ENCODE measurements at places on chromosomes 3 and 15.

- DNase-seq: peak; percentile 92
Observed at GRCh38 chr15:75043509-75044257, 20.3 kb downstream of the PPCDC start.

DNA sequence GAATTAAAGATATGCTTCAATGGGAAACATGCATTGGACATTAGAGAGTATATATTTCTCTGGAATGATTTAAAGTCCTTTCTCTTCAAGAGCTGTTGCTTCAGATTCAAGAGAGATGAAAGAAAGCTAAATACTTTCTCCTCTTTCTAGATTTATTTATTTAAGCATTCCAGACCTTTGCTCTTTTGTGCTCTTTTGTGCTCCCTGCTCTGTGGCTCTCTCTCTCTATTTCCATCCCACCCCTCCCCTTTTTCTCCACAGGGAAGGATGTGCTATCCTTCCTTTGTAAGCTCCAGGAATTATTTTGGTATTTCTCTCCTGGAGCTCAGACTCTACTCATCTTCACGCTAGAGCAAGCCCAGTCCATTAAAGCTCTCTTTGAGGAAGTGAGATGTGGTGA lies 871.9 kb upstream of the GBE1 start:
- DNase-seq: no peak

DNA sequence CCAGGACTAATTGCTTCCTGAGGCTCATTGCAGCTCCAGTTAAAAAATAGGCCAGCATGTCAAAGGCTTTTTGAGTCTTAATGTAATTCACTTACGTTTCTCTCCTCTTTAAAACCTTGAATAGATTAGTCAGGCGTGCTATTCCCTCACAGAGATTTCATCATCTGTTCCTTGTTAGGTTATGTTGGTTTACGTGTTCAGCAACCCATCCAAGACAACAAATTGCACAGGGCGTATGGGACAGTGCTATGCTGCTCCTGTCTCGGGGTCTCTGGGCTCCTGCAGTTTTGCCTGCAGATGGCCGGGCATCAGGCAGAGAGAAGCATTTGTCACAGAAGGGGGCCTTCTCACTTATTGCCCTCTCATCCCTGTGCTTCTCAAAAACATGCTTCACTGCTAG lies 117.1 kb downstream of the CHDH start:
- no peak for DNase-seq

- peak; percentile 63 for DNase-seq
Observed at GRCh38 chr3:71955240-71956068, 170.5 kb upstream of the PROK2 start.

- no peak for DNase-seq
Observed at GRCh38 chr15:79400650-79401049, 31.5 kb upstream of the MINAR1 start.

- no peak for DNase-seq
Observed at GRCh38 chr15:98785807-98786621, 137.7 kb downstream of the IGF1R start.

GRCh38 chr3:187695449-187695848 lies 6.9 kb downstream of the RTP2 start:
- DNase-seq: no peak

GRCh38 chr3:139988472-139989156 lies 53.6 kb downstream of the CLSTN2 start:
- no peak for DNase-seq

DNA sequence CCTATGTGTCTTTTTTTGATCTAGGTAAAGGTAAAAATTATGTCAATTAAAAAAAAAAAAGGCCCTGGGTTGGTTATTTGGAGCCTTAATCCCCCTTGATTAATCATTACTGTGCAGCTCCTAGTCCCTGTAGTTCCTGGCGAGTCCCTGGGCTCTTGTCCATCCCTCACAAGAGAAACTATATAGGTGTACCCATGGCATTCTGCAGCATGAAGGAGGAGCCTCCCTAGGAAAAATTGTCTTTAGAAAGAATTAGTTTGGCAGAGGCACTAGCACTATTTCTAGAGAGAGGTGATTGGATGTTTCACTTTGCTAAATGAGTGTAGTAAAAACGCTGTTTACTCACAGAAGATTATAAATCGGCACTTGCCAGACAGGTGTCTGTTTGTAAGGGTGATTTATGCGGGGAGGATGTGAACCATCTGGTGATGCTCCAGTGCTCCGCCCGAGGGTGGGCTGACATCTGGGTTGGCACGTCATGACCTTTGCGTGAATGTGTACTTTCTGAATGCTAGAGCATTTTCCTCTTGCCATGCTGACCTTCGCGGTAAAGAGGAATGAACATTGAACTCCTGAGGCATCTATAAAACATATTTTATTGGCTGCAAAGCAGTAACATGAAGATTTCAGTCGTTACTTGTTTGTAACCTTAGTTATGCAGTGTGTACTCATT lies 12.6 kb downstream of the PLCL2 start:
- DNase-seq: no peak

DNA sequence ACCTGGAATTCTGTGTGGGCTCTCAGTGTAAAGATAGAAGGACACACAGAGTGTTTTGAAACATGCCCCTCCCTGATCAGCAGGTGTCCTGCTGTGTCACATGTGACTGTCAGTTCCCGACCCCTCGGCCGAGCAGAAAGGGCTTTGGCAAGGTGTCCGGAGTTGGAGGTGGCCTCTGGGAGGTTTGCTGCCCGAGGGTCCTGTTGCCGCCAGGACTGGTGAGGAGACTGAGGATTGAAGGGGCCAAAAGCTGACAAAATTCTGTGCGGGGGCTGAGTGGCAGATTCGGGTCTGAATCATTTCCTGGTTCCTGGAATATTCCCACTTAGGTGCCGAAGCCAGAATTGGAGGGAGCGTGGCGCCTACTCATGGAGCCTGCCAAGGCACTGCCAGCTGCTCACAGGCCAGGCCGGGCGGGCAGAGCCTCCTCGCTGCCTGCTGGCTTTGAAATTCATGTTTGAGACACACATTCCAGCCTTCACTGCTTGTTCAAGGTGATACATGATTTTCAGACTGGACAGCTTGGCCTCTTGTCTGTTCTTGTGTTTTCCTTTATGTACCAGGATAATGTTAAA lies 83.8 kb downstream of the APBA2 start:
- peak; percentile 57 for DNase-seq

- DNase-seq: no peak
Observed at GRCh38 chr3:181298421-181298820, 308.9 kb upstream of the DNAJC19 start.

DNA sequence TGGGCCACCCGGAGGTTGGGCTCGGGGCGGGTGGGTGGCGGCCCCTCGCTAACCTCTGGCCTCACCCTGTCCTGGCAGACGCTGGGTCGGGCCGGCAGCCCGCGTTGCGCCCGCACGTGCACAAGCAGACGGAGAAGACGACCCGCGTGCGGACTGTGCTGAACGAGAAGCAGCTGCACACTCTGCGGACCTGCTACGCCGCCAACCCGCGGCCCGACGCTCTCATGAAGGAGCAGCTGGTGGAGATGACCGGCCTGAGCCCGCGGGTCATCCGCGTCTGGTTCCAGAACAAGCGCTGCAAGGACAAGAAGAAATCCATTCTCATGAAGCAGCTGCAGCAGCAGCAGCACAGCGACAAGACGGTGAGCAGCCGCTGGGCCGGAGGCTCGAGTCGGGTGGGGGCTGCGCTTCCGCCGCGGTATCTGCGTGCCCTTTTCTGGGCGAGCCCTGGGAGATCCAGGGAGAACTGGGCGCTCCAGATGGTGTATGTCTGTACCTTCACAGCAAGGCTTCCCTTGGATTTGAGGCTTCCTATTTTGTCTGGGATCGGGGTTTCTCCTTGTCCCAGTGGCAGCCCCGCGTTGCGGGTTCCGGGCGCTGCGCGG lies 3.7 kb downstream of the ISL2 start:
- no peak for DNase-seq

DNA sequence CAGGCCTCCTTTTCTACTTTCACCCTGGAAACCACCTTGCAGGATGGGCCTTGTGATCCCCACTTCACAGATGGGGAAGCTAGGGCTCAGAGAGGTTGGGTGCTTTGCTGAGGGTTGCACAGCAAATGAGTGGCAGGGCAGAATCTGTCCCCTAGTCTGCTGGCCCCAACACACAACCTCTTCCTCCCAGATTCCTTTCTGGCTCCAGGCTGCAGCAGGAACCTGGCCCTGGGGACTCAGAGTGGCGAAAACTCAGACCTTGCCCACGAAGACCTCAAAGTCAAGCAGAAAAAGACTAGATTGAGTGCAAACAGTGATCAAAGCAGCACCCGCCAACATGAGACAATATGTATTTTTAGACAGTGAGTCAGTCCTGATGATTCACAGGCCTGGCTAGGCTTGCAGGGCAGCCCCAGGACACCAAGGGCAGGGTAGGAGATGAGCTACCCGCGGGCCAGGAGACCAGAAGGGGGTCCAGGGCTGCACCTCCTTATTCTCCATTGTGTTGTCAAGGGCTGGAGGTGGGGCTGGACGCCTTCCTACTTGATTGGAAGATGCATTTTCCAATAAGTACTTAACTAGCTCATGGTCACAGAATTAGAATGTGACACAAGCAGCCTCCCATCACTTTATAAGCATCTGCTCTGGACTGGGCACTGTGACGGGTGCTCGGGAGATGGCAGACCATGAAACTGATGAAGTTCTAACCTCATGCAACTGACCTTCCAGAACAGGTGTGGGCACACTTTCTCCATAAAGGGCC lies 23.9 kb downstream of the GOLGA6L2 start:
- no peak for DNase-seq

DNA sequence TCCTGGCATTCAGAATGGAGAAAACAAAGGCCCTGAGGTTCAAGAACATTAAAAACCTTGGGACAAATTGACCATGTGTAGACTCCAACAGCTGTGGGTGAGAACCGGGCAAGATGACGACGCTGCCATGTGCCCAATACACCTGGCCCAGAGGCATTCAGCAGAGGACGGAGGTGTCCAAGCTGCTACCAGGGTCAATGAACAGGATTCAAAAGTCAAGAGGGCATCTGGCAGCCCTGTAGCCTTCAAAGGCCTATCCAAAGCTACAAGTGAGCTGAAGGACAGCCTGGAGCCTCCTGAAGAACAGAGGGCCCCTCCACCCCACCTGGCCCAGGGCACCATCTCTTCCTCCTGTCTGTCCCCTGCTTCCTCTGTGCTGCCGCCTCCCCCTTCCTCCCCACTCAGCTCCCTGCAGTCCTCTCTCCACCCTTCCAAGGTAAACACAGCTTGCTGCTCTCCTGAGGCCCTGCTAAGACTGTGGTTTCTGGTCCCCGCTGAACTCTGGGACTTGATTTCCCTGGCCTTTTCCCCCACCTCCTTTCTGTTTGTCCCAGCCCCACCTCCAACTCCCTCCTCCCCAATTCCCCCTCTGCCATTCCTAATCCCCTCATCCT lies 57.5 kb downstream of the HMCES start:
- no peak for DNase-seq

DNA sequence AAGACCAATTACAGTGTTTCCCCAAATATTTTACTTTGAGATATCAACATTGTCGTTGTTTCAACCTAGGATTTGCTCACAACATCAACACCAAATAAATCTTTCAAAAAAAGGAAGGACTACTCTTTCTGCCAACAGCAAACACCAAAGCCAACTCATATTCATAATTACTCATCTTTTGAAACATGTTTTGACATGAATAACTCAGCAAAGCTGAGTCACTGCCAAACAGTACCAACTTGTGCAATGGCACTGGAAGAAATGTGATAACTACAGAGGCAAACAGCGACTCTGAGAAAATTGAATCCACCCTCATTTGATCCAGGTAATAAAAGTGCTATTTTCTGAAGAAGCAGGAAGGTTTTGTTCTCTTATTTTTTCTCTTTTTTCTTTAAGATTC lies 67.2 kb downstream of the PEX5L start:
- no peak for DNase-seq

- DNase-seq: no peak
Observed at GRCh38 chr15:35566991-35567390, 21.0 kb upstream of the DPH6 start.

GRCh38 chr3:25849091-25849490 lies 59.2 kb downstream of the OXSM start:
- DNase-seq: no peak

DNA sequence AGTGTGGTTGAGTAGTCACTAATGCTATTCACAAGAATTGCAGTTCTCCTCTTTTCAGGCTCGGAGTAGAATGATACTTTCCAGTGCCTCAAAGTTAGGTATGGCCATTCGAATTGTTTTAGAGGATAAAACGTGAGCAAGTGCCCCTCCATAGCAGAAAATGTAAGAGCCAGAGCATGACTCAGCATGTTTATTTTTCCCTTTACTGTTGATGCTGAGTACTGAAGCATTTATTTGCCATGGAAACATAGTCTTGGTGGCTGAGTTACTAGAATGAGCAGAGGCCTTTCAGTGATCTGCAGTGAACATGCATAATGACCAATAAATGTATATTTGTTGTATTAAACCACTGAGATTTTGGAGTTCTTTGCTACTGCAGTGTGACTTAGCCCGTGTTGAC lies 540.6 kb downstream of the NLGN1 start:
- no peak for DNase-seq

- no peak for DNase-seq
Observed at GRCh38 chr3:13262493-13263211, 157.5 kb downstream of the NUP210 start.

DNA sequence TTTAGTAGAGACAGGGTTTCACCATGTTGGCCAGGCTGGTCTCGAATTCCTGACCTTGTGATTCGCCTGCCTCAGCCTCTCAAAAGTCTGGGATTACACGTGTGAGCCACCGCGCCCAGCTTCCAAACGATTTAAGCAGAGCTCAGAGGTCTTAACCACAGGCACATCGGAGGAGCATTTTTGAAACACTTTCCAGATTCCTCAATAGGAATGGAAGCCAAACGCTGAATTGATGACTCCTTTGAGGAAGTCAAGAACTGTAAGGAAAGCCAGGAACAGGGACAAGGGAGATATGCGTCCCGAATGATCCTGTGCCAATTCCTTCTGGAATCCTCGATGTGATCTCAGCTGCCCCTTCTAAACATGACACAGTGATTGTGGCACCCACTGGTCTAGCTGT lies 40.0 kb downstream of the TRH start:
- DNase-seq: no peak

DNA sequence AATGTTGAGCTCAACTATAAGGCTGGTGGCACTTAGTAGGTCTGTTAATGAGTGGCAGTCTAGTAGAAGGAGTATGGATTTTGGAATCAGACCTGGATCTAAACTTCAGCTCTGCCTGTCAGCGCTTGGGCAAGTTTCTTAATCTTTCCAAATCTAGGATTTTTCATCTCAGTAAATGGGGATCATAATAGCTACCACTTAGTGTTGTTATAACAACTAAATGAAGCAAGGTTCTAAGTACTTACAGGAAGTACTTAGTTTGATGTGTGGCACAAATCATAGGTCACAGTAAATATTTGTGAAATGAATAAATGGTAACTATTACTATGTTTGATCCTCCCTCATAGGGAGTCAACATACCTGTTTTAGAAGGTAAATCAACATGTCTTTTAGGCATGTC lies 31.4 kb downstream of the SLC49A4 start:
- DNase-seq: no peak

- DNase-seq: no peak
Observed at GRCh38 chr3:40661284-40661683, 136.5 kb downstream of the ZNF621 start.

- DNase-seq: no peak
Observed at GRCh38 chr3:33209357-33209756, 9.3 kb downstream of the SUSD5 start.

DNA sequence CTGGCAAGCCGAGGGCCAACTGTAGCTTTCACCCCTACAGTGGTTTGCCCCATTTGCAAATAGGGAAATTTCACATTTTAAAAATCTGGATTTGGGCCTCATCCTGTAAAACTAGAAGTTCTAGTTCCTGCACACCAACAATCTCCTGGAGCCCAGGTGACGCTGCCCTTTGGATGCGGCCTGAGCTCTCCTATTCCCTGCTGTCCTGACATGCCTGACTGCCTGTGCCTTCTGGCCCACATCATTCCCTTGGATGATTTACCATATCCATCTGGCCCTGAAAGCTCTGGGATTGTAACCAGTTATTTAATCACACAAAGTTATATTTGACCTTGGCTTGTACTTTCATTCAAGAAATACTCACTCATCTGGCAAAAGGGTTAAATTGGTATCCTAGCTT lies 272.3 kb downstream of the ARRDC4 start:
- no peak for DNase-seq

Data from anterior cingulate cortex (tissue), 58 donors.